ENCODE measurements at places on chromosomes 4 and X.

GRCh38 chrX:117972711-117973109, 143.9 kb downstream of the KLHL13 start:
- DNase-seq, result no peak

DNA sequence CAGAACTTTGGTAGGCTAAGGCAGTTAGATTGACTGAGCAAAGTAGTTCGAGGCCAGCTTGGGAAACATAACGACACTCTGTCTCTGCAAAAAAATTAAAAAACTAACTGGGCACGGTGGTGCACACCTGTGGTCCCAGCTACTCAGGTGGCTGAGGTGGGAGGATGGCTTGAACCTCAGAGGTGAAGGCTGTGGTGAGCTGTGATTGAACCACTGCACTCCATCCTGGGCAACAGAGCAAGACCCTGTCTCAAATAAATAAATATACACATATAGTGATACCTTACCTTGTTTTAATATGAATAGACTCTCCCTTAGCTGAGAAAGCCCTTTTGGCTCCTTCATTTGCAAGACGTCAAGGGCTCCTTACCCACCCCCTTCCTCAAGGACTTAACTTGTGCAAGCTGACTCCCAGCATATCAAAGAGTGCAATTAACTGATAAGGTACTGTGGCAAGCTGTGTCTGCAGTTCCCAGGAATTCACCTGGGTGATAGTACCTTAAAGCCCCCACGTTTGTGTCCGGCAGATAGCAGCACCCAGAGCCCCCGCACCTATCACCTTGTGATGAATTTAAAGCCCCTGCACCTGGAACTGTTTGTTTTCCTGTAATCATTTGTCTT, 655.6 kb upstream of the GALNTL6 start:
- no peak for DNase-seq

DNA sequence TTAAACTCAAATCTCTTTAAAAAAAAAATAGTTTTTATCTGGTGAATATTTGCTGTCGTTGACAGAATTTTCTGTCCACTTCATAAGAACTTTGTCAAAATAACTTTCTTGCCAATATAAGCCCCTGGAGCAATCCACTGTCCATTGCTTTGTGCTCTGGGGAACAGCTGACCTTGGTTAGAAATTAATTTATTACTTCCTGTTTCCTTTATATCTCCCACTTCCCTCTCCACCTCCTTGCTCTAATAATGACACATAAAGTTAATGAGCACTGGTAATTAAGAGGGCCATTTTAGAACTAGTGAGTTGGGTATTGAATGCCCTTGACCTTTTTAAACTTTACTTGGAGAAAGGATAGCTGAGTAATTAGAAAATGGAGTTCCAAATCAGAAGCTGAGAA, 151.3 kb upstream of the LEF1 start:
- no peak for DNase-seq

GRCh38 chr4:121978172-121978516, 26.3 kb upstream of the TRPC3 start:
- DNase-seq, result no peak

- DNase-seq, result no peak
Observed at GRCh38 chr4:180203349-180203748, 2039.9 kb upstream of the TENM3 start.

DNA sequence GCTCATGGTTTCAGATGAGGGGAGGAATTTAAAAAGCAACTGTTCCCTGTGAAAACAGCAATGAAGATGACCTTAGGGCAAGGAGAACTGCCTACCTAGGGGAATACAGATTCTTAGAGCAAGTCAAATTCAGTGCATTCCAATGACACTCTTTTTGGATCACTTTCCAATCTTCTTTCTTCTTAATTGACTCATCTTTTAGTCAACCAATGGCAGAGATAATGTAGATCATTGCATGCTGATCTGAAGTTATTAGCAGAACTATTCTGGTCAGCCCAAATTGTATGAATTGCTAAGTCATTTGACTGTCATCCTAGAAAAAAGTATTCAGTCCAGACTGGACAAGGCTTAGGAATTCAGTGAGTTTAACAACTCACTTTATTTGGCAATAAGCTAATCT, 12.6 kb upstream of the NR3C2 start:
- DNase-seq, result no peak

GRCh38 chr4:115852767-115853091, 739.3 kb upstream of the NDST4 start:
- DNase-seq, result no peak

DNA sequence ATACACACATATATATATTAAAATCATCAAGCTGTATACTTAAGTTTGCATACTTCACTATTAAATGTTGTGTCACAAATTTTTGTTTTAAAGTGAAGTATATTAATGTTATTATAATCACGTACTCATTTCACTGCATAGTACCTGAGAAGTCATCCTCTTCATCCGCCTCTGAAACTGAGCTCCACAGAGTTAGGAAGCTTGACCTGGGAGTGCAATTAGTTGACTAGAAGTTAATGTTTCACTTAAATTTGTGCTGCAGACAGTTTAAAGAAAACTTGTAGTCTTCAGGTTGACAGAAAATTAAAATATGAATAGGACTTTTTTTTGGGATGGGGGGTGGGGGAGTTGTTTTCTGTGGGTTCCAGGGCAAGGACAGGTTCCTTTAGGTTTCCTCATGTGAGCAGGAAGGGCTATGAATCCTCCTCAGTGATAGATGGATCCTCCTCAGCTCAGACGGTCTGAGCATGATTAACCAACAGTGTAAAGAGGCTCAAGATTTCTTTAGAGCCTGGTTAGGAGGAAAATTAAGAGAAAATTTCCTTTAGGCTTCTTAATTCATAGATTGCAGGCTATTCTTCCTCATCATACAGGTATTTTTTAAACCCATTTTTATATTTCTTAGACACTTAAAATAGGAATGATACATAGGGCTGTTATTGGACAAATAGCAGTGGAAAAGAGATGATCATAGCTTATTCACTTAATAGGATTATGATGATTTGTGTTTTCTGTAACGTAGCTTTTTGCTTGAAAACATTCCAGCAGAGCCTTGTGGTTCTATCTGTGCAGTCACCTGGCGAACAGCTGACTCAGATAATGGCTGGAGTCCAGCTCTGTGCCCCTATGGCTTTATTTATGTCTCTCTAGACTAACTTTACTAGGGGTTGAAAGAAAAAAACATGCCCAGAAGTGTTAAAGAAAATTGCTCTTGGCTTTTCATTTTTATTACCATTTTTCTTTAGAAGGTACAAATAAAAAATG, 102.7 kb downstream of the SLC4A4 start:
- DNase-seq, result peak; percentile 21

GRCh38 chr4:37918653-37919052, 27.8 kb downstream of the TBC1D1 start:
- DNase-seq, result no peak

DNA sequence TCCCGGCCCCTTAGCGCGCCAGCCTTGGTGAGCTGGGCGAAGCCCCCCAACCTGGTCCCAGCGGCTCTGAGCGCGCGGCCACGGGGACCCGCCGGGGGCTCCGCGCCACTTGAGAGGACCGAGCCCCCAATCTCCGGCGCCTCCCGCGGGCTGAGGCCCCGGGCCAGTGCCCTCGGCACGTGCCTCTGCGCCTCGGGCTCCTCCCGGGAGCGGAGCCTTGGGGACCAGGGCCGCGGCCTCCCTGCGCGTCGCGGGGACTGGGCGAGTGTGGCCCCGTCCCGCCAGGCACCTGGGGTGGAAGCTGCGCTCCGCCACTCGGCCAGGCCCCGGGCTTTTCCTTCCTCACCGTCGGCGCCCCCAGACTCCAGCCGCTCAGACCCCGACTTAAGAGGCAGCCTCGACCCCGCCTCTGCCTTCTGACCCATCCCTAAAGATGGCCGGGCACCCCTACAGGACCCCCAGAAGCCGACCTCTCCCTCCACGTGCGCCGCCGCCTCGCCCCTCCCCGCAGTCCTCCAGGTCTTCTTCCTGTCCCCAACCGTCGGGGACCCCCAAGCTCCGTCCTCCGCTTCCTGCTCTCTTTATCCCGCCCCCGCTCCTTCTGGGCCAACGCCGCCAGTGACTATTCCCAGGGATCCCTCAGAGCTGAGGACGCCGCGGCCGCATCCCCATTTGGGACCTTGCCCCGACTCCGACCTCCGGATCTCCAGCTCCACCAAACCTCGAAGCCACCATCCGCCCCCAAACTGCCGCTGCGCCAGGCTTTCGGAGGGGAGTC, 752 bp downstream of the ERAS start:
- no peak for DNase-seq

DNA sequence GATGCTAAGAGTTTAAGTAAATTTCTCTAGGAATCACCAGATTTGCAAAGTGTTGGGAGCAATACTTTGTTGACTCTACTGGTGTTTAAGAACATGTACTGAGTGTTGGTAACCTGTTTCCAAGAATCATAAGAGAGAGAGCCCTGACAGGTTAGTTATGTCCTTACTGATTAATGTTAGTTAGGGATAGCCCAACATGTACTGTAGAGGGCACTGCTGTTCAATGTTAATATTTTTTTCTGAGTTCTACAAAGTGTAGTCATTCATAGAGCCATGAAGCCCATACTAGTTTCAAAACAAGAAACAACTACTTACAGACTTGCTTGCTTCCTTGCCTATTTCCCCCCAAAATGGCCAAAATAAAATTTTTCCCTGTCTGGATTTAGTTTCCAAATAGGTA, 11.9 kb downstream of the TMPRSS11D start:
- DNase-seq, result peak; percentile 6

- DNase-seq, result no peak
Observed at GRCh38 chrX:48854898-48855297, 19.5 kb upstream of the PCSK1N start.

- peak; percentile 81 for DNase-seq
Observed at GRCh38 chr4:1167244-1167949, 5.0 kb downstream of the SPON2 start.

GRCh38 chrX:56785442-56785841, 56.4 kb downstream of the NBDY start:
- no peak for DNase-seq

DNA sequence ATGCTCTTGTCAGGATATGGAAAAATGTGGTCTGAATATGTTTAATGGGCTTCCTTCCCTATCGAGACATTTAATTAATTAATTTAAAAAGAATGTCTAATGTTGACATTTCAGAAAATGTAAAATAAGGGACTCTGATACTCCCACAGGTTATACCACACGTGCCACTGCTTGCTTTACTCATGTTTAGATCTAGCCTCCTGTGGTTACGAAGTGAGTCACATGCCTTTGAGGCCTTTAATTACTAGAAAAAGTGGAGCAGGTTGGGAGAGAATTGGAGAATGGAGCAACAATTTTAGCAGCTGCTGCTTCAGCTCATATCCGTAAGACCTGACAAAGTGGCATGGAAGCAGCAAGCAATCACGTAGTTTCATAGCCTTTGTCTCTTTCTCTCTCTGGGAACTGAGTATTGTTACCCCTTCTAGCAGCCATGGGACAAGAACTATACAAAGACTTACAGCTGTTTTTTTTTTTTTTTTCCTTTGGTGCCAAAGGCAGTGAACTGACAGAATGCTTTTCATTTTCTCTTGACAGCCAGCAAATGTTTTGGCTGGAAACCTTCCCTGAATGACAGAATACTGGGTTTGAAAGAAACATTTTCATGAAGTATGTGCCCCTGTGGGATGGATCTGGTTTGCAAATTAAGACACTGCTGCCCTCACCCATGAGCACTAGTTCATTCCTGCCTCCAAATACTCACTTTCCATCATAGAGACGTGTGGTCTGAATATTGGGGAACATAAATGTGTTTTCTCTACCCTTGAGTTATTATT, 355.1 kb upstream of the PABPC5 start:
- no peak for DNase-seq

- DNase-seq, result no peak
Observed at GRCh38 chr4:8332891-8333331, 63.4 kb downstream of the HTRA3 start.

- DNase-seq, result no peak
Observed at GRCh38 chr4:148078061-148078460, 346.2 kb downstream of the ARHGAP10 start.

DNA sequence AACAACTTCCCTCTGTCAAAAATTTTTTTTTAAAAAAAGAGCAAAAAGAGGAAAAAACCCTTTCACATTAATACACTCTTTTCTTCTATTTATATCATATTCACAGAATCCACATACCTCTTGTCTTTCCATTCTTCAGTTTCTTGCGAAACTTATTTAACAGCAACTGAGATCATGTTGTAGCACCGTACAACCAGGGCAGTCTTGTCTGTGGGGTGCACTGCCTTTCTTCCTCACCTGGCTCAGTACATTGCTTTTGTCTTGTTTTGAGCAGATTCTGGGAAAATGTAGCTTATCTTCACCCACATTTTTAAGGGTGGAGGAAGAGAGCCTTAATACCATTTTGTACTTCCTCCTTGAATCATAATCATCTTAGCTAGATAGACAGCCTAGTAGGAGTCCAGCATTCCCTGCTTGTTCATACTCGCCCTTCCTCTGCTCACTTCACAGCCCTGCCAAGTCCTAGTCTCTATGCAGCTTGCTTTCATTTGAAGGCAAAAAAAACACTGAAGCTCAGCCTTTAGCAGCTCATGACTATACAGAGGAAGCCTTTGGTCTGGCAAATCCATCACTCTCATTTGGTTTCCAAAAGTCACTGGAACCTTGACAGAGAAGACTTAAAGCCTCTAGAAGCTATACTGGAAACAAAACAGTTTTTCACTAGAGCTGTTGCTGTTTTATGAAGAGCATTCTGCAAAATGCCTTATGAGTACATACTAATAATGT, 140.6 kb upstream of the BANK1 start:
- DNase-seq, result peak; percentile 65

GRCh38 chr4:74021601-74022000, 16.9 kb downstream of the CXCL3 start:
- no peak for DNase-seq

DNA sequence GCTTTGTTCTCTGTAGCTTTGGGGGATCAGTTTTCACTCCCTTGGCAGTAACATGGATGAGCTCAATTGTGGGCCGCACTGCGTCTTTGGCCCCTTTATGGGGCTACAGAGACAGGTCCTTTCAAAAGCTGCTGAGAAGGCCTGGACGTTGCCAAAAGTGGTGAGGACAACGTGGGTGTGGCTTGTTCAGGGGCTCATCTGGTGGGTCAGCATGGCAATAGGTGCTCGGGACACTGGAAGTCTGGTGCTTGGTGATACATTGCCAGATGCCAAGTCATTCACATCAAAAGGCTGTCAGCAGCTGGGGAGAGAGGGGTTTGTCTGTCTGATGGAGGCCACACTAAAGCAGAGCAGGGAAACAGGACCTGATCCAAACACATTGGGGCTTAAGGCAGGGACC, 149.8 kb upstream of the EOLA2 start:
- DNase-seq, result no peak

DNA sequence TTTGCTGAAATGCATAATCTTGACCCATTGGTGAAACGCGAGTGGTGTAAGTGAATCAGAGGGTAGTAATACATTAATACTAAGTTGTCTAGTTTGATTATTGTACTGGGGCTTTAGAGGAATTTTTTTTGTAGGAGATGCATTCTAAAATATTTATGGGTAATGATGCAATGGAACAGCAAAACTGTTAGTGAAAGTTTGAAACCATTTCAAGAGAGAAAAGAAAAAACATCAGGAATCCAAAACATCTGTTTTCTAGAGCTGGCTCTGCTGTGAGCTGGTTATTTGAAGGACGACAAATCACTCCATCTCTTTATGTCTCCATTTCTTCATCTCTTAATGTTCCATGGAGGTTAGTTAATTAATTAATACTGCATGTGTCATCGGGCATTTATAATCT, 351.9 kb upstream of the FAT1 start:
- DNase-seq, result no peak
